Activated CD4-positive, alpha-beta T cell treated with anti-CD3 and anti-CD28 coated beads, Interleukin-2, amount 10 ng/mL, durations not matched to agents 24 days and 14 days (primary cell): ENCODE measurements at places on chromosomes 2 and 18.

GRCh38 chr18:80074183-80074582, 34.9 kb upstream of the ADNP2 start:
- DNase-seq: no peak

GRCh38 chr2:140639628-140640027, 1491.2 kb downstream of the LRP1B start:
- DNase-seq: no peak

GRCh38 chr2:234172066-234172465, 121.6 kb downstream of the SPP2 start:
- no peak for DNase-seq

- DNase-seq: no peak
Observed at GRCh38 chr2:176103194-176103593, 3.6 kb downstream of the HOXD12 start.

DNA sequence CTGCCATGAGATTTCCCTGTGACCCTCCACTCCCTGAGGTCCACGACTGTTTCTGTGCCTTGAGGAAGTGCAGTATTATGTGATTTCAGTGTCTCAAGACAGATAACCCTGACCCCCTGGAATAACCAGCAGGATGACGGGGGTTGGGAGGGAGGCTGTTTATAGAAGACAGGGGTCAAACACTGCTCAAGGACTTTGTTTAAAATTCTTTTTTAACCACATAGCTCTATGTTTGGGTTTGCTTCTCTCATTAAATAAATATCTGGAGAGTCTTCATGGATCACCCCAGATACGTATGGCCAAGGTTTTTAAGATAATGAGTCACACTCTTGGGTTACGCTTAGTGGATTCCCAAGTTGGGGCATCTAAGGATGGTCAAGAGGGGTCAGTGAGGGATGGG, 523.8 kb upstream of the TNP1 start:
- DNase-seq: no peak

DNA sequence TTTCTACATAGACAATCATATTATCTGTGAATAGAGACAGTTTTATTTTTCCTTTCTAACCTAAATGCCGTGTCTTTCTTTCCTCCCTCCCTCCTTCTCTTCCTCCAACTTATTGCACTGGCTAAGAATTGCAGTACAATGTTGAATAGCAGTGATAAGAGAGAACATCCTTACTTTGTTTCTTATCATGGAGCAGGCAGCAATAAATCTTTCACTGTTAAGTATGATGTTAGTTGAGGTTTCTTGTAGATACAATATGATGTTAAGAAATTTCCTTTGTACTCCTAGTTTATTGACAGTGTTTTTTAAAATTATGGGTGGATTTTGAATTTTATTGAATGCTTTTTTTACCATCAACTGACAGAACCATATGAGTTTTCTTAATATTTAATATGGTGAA, 6.0 kb downstream of the LYPD6B start:
- DNase-seq: no peak
